ENCODE measurements at places on chromosomes 6 and 20.

- peak; percentile 55 for DNase-seq
Observed at GRCh38 chr20:62355516-62355877, 11.6 kb downstream of the LAMA5 start.

- no peak for DNase-seq
Observed at GRCh38 chr6:146311079-146311478, 232.6 kb upstream of the RAB32 start.

- DNase-seq, result peak; percentile 40
Observed at GRCh38 chr6:157813750-157814455, 9.1 kb upstream of the SNX9 start.

- no peak for DNase-seq
Observed at GRCh38 chr6:49676671-49677281, 36.6 kb downstream of the CRISP2 start.

DNA sequence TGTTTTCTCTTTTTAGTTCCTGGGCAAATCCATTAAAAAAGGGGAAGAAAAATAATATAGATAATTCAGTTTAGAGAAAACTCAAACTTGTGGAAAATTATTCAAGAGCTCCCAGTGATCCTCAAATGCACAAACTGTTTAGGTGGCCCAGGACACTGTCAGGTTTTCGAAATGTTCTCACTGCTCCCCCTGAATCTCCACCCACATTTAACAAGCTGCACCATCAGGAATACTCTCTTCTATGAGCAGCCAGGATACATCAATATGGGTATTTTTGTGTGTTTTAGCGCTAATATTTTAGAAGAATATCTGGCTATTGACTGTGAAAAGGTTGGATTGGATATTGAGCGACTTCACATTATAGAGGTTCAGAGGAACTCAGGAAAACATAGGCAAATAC is 43.9 kb downstream of the OR2B2 start:
- DNase-seq, result no peak

DNA sequence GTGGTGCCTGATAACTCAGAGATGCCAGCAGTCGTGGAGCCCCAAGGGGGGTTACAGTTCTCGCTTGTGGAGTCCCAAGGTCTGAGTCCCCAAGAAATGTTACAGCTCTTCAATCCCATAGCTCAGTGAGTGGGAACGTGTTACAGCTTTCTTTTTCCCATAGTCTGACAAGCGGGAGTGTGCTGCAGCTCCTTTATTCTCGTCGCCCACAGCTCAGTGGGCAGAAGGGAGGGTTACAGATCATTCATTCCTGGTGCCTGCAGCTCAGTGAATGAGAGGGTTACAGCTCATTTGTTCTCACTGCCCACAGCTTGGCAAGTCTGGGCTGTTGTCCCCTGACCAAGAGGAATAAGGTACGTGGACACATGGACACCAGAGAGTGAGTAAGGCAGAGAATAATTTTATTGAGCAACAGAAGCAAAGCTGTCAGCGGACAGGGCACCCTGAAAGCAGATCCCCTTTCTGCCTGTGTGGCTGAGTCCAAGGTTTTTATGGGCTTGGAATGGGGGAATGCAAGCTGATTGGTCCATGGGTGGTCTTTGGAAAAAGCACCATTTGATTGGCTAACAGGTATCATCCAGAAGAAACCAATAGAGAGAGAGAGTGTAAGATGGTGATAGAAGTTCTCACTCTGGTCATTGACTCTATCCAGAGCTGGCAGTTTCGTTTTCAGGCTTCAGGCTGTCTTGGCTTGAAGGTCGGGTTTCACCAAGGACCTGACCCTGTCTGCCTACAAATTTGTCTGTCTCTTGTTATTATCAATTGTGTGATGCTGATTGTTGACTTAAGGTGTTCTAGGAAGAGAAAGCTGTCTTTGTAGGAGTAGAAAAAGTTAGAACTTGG is 16.4 kb downstream of the RNF217 start:
- DNase-seq, result no peak

GRCh38 chr20:32507998-32508774 is 76.9 kb downstream of the NOL4L start:
- DNase-seq, result no peak

DNA sequence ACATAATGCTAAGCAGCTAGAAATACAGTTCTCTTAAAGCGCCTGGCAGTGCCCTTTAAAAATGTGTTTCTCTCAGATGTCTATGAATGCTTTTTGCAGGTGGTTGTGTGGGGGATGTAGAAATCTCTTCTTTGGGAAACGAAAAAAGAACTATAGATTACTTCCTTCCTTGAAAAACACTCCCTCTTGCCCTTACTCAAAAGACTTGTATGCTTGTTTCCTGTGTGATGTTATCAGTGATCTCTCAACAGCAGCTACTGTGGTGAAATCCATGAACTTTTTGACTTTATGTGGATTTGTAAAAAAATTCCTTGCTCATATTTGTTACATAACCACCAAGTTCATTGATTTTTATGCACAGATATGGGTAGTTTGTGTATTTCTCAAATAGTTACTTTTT is 916.5 kb downstream of the QKI start:
- no peak for DNase-seq

GRCh38 chr20:50982363-50982762 is 23.7 kb downstream of the MOCS3 start:
- peak; percentile 89 for DNase-seq

DNA sequence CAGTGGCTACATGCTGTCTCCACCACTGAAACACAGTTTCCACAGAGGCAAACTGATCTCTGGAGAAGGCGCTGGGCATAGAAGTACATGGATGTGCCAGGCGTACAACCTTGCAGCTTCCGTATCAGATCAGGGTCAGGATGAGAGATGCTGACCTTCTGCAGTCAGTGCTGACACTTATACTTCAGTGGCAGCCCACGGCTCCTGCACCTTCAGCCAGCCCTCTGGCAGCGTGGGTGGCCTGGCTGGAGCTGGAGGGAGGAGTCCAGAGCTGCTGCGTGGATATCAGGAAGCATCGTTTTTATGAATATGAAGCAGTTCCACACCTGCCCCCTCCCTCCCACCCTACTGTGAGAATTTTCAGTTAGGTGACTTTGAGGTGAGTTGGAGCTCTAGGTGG is 149.3 kb downstream of the CFAP61 start:
- no peak for DNase-seq

DNA sequence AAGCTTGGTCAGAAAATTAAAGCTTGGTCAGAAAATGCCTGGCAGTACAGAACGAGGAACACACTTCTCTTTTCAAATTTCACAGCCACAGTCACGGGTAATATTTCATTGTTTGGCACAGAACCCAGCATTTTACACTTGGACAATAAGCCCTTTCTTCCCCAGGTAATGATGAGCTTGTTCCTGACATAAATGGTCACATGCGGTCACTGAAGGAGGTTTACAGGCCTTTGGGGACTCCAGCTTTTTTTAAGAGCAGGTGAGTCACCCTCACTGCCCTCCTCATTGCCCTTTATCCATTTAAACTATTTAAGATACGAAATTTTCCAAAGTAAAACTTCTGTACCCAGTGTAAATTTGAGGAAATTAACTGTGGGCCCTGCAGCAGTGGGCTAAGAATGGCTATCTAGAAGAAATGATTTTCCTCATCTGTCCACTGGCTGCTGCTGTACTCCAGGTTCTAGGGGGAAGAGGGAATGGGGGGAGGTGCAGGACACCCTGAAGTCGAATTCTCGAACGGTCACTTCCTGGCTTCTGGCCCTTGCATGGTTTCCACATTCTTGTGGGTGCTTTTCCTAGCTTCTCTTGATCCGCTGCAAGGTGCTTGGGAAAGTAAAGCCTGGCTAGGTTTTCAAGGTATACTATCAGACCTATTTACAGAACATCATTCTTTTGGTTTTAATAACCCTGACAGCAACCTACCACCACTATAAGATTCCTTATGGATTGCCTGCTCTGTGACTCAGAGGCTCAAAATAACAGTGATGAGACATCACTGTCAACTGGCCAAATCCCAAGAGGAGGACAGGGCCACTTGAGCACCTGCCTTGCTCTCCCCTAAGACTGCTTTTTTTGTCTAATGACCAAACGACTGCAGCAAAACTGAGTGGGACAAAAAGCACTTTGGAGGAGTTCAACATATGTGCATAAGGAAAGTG is 75.8 kb downstream of the PREP start:
- DNase-seq, result peak; percentile 51

DNA sequence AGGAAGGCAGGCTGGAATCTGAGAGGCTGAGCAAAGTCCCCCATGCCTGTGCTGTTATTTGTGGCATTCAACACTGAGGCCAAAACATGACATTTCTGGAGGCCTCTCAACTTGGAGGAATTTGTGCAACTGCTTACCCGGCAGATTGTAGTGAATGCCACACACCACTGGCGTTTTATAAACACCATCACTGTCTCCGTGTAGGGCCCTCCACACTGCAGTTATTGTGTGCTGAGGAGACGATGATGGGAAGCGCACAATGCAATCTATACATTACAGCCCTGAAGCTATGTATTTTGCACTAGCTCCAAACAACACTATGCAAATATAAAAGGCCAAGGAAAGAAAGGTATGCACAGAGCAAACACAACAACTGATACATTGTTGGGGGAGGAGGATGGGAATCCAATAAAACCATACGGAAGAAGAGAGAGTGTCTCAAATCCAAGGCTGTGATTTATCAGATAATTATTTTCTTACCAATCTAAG is 106.5 kb downstream of the SMLR1 start:
- DNase-seq, result peak; percentile 75

DNA sequence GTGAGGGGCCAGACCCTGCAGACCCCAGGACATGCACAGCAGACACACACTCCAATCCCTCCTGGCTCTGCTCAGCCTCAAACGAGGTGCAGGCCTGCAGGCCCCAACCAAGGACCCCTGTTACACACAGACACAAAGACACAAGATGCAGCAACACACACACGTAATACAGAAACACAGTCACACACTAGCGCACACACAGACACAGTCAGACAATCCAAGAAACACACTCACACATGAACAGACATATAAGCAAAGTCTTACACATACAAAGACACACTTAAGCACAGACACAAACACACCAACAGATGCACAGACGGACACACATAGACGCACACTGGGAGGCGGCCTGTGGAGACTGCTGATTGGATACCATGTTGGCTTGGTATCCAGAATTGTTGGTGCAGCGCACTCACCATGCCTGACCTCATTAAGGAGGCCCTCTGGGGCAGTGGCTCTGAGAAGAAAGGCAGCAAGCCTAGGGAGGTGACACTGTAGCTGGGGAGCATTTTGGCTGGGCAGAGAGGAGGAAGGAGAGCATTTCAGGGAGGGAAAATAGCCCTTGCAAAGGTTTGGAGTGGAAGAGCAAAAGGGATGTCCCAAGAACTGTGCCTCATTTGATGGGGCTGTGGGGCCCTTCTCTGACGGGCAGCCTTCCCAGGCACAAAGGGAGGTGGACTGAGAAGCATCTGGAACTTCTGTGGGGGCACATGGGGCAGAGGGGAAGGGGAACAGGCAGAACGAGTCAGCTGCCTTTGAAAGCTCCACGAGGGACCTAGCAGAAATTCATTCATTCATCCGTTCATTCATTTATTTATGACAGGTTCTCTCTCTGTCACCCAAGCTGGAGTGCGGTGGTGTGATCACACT is 1.4 kb upstream of the HSPA12B start:
- DNase-seq, result no peak

DNA sequence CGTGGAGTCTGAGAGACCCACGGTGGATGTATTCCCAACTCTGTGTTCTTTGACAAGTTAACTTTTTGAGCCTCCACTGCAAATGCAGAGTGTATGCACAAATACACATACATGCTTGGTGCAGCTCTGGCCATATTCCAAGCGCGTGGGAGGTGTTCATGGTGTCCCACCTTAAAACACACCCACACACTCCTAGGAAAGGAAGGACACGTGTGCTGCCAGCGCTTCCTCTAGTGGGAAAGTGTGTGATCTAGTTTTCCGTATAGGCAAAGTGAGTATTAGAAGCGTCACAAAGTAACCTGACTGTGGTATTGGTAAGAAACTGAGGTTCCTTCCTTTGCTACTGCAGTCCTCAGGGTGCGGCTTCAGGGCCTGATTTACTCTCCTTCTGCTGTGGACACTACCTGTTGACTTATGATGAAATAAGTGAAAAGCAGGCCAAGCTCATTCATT is 36.0 kb upstream of the MPC1 start:
- DNase-seq, result no peak

DNA sequence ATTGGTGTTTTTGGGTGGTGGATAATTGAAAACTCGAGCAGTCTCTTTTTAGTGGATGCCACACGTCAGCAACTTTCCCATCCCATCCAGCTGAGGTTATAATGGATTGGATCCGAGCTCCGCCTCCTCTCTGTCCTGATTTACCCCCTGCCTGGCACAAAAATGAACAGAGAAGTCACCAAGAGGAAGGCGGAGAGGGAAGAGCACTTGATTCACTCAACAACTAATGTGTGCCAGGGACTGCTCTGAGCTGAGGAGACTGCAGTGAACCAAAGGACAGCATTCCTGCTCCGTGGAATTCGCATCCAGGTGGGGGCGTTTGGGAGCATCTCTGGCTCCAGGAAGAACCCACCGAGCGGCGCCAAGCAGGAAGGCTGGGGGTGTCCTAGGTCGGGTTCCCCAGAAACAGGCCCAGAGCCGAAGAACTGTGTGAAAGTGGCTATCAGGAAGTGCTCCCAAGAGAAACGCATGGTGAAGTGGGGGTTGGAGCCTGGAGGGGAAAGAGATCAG is 95.8 kb upstream of the NAA20 start:
- DNase-seq, result peak; percentile 72

DNA sequence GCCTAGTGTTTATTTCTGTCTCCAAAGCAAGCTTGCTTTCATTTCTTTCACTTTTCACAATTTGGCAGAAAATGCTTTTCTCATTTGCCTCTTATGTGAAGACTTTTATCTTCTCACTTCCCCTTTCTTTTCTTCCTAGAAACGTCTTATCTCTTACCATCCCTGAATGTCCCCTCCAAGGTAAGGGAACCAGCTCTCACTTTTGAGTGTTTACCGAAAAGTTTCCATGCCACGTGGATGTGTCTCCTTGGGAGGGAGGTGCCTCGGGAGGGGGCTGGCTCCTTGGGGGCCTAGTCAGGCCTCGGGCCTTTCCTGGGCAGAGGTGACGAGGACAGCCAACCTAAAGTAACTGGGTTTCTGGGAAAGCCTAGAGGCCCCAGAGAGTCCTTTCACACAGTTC is 127.4 kb downstream of the CD24 start:
- DNase-seq, result no peak

DNA sequence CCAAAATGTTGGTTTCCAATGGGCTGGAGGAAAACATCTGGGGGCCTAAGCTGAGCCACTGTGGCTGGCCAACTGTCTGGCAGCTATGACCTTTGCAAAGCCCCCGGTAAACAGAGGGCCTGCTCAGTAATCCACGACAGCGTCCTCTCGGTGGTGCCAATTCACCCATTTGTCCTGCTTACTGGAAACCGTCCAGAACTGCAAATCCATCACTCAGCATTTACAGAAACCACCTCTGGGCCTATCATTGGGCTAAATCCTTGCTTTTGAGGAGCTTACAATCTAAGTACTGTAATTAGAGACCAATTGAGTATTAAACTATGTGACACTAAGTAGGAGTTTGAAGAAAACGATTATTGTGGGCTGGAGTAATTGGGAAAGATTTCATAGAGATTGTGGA is 31.0 kb downstream of the ADAT2 start:
- DNase-seq, result no peak

- DNase-seq, result no peak
Observed at GRCh38 chr20:46368902-46369268, 37.5 kb downstream of the ELMO2 start.

GRCh38 chr6:34553146-34553545 is 3.0 kb downstream of the SPDEF start:
- no peak for DNase-seq
